Hematopoietic multipotent progenitor cell treated with erythropoietin and hydrocortisone succinate and interleukin-3 and kit ligand, for 4 days (in vitro differentiated cells): ENCODE measurements at places on chromosomes 1 and 21.

DNA sequence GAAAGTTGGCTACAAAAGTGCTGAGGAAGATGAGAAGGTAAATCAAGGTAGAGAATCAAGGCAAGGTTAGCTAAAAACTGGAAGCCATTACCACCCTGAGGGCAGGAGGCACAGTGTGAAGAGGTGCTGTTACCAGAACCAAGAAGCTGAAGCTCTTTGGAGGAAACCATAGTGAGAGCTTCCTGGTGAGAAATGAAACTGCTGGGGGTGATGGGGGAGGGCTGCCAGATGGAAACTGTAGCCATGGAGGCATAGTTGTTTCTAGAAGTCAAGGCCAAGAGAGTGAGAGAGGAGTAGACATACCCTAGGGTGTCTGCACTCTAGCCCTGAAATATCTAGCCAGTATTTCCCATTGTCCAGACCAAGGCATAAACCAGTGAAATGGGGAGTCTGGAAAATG, 28.7 kb downstream of the IFI44 start:
- no peak for DNase-seq

DNA sequence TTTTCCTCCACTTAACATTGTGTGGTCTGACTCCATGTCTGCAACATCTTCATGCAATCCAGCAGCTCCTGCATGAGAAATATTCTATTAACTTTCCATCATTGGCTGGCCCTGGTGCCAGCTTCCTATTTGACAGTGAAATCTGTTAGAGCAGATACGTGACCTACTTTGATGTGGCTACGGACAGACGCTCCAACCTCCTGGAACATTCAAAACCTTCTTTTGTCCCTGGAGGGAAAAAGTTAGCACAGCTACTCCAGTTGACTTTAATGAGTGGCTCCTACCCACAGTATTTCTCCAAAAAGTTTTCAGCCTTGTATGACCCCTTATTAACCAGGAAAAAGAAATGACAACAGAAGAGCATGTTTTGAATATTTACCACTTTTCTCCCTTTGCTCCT, 22.0 kb downstream of the PRAMEF20 start:
- DNase-seq, result no peak

DNA sequence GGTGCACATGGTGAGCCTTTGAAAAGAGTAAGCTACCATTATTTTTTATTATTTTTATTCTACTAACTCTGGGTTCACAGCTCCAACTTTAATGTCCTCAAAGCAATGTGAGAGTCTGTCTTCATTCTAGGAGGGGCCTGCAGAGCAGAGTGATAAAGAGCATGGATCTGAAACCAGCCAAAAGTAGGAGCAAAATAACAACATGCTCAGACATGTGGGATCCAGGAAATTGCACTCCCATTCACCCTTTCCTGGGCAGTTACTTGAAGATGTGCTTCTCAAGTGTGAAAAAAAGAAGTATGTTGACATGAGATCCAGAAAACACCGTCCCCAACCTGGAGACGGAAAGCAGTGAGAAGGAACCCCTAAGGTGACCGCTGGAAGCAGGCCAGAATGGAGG, 8.7 kb upstream of the LIN28A start:
- DNase-seq, result no peak

GRCh38 chr1:23394181-23394580, 24.5 kb upstream of the ZNF436 start:
- DNase-seq, result no peak

GRCh38 chr1:167043752-167044488, 46.3 kb downstream of the GPA33 start:
- DNase-seq, result peak; percentile 82

DNA sequence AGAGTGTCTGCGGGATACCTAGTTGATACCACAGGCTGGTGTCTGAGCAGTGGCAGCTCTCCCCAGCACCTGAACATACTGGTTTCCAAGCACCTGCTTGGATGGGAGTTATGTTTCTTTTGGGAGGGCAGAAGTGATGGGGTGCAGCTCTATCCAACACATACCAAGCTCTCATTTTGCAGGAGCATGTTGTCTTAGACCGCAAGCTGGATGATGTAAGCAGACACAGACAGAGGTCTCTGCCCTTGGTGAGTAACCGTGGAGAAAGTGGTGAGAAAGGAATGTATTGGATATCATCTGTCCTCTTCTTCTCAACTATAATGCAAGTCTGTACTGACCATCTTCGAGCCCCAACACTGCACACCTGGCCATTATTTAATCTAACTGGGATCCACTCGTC, 37.4 kb downstream of the ZNF496 start:
- DNase-seq, result no peak

DNA sequence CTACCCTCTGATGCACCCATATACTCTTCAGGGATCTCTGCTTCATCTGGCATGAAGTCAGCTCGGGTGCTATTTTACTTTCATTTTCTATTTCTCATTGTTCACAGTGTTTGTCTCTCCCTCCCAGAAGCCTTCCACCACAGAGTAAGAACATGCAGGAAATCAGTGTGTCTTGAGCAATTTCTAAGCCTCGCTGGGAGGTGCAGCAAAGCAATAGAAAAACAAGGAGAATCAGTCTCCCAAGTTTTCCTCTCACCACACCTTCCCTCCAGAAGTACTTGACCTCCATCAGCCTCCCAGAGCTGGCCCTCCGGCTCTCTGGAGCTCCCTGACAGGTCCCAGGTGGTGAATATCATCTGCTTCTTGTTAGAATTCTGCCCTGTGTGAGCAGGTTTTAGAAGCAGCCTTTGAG, 594.7 kb upstream of the CAMK1G start:
- peak; percentile 57 for DNase-seq

DNA sequence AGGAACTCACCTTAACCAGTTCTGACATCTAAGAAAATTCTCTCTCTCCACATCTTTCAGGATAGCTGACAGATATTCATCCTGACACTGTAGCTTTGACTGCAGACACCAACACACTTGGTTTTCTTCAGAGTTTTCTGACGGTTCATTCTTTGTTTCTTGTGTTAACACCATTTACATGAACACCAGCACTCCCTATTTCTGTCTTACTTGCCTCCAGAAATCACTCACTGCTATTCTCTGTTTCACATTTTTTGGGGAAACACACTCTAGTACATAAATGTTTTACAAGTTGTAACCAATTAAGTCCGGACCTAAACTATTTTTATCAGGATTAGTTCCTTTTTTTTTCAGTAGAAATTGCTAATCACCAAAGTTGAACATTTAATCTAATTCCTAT, 15.4 kb downstream of the FLVCR1 start:
- no peak for DNase-seq

- DNase-seq, result peak; percentile 2
These were observed 104.3 kb downstream of the PAPPA2 start for GRCh38 chr1:176567190-176567794.

DNA sequence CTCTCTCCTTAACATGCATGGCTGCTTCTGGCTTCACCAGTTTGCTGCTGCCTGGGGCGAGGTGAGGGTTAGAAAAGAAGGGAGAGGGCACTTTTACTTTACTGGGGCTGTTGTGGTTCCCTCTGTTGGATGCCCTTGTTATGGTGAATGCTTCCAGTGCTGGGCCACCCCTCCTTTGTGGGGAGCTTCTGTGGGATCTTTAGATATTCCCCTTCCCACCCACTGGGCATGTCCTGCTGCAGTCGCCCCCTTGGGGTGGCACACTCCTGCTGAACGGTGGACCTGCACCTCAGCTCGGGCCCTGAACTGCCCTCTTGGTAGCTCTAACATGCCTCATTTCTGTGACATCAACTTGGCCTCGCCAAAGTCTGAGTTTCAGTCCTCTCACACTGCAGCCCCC, 6.0 kb downstream of the TNN start:
- DNase-seq, result no peak

DNA sequence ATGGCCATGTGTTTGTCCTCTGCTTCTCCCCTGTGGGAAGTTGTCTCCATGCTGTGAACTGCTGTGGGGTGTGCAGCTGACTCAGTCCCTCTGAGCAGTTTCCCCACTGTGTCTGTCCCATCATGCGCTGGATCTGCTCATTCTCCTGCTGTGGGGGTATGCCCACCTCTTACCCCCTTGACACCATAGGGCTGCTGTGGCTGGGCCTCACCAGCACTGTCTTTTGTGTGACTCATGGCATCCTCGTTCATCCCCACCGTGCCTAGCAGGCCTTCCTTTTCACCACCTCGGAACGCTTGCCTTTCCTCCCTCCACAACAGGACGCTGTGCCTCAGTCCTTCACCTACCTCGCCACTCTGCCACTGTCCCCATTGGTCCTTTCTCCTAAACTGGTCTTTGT, 27.3 kb downstream of the VANGL2 start:
- no peak for DNase-seq

DNA sequence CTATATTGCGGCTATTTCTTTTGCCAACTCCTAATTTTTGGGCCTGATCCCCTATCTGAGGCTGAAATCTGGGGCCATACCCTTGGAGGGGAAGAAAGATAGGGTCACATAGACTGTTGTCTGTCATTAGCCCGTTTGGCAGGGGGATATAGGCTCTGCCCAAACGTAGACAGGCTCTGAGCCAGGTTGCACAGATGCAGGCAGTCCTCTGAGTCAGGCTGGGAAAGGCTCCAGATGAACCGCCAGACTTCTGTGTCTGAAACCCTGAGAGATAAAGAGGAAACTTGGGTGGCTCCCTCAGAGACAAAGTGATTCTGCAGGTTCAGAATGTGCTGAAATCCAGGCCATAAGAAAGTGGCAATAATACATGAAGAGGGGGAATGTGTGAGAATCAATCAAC, 4.0 kb upstream of the CAP1 start:
- peak; percentile 96 for DNase-seq

- DNase-seq, result no peak
These were observed 21.6 kb downstream of the RIT1 start for GRCh38 chr1:155889566-155889965.

DNA sequence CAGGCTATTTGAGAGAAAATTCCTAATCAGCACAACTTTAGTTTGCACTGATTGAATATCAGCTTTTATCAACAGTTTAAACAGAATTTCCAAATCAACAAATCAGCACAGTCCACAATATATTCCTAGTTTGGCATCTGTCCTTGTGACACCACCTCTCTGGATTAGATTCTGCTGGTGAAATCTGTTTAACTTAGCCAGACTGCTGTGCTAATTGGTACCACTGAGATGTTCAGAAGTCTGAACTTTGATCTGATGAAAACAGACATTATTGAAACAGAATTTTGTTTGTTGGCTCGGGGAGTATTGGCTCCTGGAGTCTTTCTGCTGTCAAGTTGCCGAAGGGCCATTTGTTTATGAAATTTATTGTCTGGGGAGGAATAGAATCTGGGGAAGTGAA, 17.0 kb upstream of the NGF start:
- no peak for DNase-seq

DNA sequence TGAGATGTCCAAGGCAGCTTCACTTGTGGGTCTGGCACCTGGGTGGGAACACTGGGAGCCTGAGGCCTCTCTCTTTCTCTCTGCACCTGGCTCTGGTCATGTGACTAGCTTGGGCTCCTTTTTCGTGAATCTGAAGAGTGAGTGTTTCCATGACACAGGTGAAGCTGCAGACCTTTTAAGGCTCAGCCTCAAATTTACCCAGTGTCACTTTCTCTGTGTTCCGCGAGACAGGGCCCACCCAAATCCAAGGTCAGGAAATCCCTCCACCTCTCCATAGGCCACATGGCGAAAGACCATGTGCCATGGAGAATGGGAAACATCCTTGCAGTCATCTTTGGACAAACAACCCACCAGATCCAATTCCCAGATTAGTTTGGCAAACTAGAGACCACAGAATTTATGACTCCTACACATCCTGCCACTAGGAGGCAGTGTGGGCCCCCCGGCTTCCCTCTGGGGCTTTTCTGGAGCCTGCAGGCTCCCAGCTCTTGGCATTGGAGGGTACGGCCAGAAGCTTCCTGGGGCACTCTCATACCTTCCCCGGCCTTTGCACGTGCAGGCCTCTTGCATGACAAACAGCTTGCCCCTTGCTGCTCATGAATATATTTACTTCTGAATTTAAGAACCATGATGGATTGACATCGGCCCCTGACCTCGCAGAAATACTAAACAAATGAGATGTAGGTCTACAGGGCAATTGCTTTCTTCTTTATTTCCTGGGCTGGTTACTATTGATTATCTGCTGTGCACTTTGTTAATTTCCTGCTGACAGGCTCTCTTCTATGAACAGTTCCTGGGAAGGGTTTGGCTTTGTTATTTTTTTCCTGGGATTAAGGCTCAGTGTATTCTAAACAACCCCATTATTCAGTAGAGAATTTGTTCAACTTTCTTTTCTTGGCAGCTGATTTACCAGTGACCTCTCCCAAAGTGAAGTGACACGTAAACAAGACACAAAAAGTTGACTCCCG, 180.7 kb downstream of the KAZN start:
- peak; percentile 59 for DNase-seq

DNA sequence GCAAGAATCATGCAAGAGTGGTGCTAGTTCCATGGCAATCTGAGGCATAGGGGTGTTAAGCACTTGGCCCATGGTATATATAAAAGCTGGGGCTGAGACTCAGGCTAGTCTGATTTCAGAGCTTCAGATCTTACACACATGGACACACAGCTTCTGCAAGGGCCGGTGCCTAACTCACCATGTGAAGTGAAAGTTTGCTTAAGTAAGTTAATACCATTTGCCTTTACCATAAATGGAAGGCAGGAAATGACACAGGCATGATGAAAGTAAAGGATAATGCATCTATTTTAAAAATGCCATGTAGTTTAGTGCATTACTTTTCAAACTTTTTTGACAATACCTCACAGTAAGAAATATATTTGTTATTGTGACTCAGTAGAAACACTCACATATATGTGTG, 122.6 kb downstream of the KCNJ6 start:
- DNase-seq, result peak; percentile 29

DNA sequence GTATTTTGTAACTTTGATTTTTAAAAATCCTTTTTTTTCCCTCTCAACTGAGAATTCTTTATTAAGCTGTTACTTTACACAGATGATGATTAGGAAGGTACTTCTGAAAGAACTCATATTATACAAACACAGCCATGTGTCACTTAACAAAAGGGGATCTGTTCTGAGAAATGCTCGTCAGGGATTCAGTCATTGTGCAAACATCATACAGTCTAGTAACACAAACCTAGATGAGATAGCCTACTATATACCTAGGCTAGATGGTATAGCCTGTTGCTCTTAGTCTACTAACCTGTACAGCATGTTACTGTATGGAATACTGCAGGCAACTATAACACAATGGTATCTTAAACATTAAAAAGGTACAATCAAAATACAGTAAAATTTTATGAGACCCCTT, 24.9 kb downstream of the AHCTF1 start:
- no peak for DNase-seq

- DNase-seq, result no peak
These were observed 237.7 kb upstream of the CACYBP start for GRCh38 chr1:174761901-174762585.

- DNase-seq, result no peak
These were observed 15.2 kb downstream of the GALNT2 start for GRCh38 chr1:230082211-230082610.

DNA sequence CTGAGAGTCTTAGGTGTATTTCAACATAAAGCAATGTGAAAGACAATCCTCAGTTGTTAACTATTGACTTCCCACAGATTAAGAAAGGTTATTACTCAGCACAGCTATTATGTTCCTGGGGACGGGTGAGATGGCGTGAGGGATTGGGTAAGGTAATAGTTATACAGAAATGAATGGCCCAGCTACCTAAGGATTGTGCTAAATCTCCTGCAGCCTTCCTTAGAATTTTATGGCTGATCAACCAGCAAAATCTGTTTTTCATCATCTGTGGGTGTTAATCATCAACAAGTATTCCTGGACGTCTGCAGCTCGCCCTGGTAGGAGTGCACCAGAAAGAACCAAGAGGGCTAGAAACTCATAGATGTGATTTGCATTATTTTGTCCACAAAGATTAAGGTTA, 146.0 kb upstream of the IVNS1ABP start:
- DNase-seq, result no peak

GRCh38 chr21:34073749-34074282, 438 bp downstream of the MRPS6 start:
- DNase-seq, result peak; percentile 63
